Activated CD4-positive, CD25-positive, alpha-beta regulatory T cell treated with anti-CD3 and anti-CD28 coated beads, Interleukin-2, amount 50 U/mL, for 16 hours (primary cell): ENCODE measurements at places on chromosomes 1 and 21.

GRCh38 chr21:37916310-37917051 lies at the start of gene KCNJ6:
Gene KCNJ6 (minus strand): TSS chr21:37916457. CDS start chr21:37840682, 75,775 bp downstream.
- no peak for DNase-seq

DNA sequence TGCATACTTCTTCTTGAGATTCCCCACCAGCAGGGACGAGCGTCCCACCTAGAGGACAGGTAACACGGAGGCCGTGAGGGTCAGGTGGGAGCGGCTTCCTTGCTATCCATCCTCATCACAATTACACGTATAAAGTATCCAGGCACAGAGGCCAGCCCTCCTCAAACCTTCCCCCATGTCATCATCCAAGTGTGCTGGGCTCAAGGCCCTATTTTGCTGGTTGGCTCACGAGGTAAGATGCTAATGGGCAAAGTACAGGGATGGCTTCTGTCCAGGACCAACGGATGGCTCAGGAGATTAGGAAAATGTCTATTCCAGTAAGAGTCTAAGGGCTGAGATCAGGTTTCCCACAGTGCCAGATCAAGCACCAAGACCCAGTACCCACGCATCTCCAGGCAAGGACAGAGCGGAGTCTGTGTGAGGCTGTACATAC lies 11.5 kb upstream of the A3GALT2 start:
- no peak for DNase-seq

- DNase-seq = no peak
These were observed 212.8 kb downstream of the PBX1 start for GRCh38 chr1:164771619-164772361.

DNA sequence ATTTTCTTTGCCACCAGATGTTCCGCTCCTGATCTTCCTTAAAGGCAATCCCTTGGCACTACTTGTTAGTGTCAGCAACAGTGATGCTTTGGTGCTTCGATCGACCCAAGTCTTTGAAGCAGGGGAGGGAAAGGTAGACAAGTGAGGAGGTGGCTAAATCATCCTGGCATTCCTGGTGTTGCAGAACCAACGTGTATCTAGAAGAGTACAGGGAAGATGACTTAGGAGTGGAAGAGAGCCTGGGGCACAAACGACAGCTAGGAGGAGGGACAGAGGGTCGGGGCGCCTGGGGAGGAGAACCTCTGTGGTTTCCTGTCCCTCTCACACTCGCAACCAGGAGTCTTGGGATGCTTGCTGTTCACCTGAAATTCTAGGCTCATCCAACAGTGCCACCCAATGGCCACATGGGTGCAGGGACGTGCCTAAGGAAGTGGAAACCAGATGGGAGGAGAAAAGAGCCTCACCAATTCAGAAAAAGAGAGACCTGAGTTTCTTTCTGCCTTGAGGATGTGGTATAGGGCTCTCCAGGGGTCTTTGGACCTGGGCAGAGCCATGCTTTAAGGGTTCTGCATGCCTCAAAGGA lies 9.5 kb upstream of the KCNA2 start:
- no peak for DNase-seq

DNA sequence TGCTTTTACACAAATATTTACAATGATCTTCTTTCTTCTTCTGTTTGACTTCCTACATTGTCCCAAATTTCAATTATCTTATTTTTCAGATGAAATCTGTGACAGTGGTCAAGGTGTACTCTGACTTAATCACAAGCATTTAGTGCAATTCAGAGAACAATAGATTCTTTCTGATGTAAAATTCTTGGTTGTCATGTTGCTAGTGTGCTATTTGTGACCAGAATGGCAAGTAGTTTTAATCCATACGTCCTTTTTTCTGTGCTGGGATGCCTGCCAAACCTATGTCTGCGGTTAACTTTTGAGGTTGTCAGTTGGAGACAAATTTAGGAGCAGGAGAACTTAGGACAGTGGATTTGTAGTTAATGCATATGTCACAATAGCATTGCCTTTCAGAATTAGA lies 31.0 kb downstream of the NCAM2 start:
- DNase-seq = no peak

- no peak for DNase-seq
These were observed 18.9 kb downstream of the CTNNBIP1 start for GRCh38 chr1:9891207-9891606.

- no peak for DNase-seq
These were observed 98.0 kb upstream of the HP1BP3 start for GRCh38 chr1:20885121-20885520.

- DNase-seq = no peak
These were observed 40.6 kb downstream of the GJA5 start for GRCh38 chr1:147719711-147720225.

DNA sequence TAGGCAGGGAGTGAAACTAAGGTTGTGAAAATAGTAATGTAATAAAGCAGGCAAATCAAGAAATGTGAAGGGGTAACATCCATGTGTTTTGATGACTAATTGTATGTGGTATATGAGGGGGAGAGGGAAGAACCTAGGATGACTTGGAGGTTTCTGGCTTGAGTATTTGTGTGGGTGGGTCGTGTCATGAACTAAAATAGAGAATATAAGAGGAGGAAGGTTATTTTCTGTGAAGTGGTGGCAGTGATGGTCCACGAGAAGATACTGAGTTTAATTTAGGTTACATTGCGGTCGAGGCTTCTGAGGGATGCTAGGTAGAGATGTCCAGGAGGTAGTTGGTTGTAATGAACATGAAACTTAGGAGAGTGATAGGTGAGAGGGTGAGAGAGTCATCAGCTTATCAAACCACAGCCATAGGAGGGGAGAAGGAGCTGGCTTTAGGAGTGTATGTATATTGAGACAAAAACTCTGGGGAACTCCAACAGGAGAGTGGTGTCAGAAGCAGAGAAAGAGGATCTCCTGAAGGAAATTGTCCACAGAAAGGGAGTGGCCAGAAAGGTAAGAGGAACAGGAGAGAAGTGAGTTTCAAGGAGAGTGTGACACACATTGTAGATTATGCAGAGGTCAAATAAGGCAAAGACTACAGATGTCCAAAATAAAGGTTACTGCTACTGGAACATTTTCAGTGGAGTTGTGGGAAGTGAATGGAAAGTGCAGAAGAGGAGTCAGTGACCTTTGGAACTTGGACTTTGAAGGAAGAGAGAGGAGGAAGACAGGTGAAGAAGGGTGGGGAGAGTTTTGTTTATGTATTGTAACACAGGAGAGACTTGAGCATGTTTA lies 89.0 kb upstream of the MACF1 start:
- DNase-seq = no peak

DNA sequence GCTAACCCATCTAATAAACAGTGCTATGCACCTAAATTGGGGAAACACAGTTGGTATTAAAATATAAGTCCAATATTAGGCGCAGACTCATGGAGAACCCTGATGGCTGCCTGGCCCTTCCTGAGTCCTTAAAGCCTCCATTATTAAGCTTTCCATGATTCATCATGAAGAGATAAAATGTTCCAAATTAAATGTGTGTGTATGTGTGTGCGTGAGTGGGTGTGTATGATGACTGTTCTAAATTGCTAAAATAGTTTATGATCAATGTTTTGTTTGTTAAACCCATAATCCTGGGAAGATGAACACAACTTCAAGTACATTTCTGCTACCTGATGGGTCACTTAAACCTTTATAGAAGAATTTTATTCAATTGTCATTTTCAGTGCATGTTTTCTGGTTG lies 6.3 kb upstream of the RBBP5 start:
- no peak for DNase-seq

- peak; percentile 74 for DNase-seq
These were observed 18.7 kb downstream of the KIAA2013 start for GRCh38 chr1:11907275-11908094.

GRCh38 chr1:113760102-113761080 lies 1.1 kb upstream of the PHTF1 start:
- no peak for DNase-seq

DNA sequence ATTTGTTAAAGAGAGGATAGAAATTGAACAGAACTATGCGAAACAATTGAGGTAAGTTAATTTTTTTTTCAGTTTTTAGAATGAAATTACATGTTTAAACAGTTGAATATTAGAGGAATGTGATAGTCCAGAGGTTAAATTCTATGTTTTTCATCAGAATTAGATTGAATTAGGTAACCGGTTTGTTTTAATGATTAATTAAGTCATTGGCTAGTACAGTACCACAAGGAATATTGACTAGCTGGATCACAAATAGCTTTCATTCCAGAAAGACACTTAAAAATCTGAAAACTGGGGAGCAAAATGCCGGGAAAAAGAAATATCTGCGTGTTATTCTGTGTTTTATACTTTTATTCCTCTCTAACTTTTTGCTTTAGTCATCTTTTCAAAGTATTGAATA lies 51.6 kb downstream of the FNBP1L start:
- DNase-seq = no peak

DNA sequence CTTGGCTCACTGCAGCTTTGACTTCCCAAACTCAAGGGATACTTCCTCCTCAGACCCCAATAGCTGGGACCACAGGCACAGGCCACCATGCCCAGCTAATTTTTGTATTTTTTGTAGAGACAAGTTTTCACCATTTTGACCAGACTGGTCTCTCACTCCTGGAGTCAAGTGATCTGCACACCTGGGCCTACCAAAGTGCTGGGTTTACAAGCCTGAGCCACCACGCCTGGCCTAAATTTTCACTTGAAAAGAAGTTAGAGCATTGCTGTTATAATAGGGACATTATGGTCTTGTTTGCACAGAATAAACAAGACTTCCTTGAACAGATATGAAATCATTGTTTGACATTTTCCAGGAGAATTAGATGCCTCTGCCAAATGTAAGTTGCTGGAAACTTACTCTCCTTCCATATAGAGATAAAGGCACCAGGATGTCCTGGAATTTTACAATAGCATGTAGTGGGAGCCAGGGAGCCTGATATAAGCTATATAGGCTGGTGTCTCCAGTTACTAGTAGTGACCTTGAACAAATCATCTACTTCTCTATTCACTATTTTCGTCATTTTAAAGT lies 16.9 kb downstream of the SLC35A3 start:
- no peak for DNase-seq

GRCh38 chr1:115088115-115088778 lies 1.1 kb downstream of the TSPAN2 start:
- DNase-seq = no peak

GRCh38 chr1:25186161-25187007 lies 45.9 kb downstream of the SYF2 start:
- no peak for DNase-seq
